Mesothelial cell of epicardium (in vitro differentiated cells): ENCODE measurements at places on chromosomes 7 and 10.

DNA sequence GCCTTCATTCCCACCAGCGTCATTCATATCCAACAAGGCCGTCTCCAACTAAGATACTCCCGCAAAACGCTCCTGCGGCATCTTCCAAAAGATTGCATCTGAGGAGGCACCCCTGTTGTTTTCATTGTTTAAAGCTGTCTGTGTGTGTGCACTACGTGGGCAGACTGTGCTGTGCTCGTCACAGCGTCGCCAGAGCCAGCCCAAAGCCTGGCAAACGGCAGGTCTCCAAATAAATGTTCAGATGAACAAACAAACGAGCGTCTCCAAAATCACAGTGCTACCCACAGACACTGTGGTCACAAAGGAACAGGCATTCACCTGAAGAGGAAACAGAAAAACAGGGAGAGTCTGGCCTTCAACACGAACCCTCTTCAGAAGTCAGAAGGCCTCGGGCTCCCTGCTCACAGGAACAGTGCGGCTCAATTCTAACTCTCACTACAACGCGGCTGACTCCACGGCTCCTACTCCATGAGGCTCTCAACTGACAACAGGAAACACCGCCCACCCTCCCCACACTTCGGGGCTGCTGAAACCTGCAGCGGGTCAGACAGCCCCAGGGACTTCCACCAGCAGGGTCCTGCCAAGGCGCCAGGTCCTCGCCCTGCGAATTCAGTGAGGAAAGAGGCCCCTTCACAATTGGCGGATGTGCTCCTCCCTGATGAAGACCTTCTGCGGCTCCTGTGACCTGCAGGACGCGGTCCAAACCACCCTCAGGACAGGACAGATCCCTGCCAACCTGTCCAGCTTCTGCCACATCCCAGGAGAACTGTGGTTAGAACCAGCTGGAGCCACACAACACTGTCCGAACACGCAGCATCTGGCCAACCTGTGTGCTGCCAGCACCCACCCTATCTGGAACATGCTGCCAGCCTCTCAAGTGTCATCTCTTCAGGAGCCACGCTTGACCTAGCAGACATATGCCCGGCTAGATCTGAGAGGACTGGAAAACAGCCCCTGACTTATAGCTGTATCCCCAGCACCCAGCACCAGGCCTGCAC lies 36.1 kb downstream of the MAD1L1 start:
- DNase-seq: no peak

DNA sequence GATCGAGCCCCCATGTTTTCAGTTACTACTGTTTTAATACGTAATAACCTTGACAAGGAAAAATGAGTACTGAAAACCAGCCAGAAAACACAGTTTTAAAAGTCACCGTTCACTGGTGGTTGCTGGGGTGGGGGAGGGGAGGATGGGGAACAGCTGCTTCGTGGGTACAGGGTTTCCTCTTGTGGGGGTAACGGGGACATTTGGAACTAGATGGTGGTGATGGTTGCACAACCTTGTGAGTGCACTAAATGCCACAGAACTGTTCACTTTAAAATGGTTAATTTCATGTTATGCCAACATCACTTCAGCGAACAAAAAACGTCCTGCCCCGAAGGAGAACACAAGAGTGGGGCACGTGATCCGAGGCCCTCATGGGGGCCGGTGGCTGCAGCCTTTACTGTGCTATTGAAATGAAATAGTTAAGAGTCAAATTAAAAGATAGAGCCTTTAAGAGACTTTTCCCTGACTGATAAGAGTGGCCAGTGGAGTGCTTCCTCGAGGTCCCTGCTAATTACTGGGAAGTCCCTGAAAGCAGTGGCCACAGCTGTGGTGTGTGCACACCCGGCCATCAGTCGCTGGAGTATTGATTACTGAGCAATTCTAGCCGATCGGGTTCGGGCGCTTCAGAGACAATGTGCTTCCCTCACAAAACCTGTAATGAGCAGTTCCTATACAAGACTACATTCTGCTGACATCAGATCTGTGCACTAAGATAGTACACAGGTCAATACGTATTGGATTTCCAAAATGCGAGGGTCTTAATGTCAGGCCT lies 80.3 kb downstream of the EBF3 start:
- no peak for DNase-seq

DNA sequence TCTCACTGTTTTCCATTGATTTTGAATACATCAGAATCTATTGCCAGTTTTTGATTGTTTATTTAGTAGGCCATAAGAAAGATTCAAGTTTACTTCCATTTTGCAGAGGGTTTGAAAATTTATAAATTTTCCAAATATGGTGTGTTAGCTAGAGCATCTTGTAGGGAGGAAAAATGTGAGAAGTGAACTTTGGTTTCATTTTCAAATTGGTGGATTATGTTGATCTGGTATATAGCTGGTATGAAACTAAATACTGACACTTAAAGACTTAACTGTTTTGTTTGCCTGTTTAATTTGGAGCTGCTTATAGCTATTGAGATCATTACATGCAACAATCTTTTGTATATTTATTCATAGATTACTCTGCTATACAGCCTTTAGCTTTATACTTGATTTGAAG lies 108.1 kb downstream of the ADAM22 start:
- no peak for DNase-seq

GRCh38 chr7:35501681-35502080 lies 193.3 kb downstream of the HERPUD2 start:
- DNase-seq: no peak

DNA sequence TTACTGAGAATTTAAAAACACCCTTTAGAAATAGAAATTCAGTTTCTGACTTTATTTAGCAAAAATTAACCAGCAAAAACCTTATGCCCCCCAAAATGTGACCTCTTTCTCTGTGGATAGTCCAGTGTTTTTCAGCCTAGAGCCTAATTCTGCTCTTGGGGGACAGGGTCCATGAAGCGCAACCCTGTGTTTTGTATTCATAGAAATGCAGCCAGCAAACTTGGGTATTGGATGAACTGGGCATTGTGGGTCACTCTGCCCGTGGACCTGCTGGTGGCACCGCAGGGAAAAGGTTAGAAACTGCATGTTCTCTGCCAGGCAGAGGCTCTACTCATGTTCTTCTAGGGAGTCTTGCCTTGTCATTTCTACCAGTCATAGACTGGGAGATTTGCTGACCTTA lies 787.4 kb upstream of the C7orf33 start:
- no peak for DNase-seq

GRCh38 chr10:114879541-114880158 lies 58.1 kb downstream of the FHIP2A start:
- no peak for DNase-seq

DNA sequence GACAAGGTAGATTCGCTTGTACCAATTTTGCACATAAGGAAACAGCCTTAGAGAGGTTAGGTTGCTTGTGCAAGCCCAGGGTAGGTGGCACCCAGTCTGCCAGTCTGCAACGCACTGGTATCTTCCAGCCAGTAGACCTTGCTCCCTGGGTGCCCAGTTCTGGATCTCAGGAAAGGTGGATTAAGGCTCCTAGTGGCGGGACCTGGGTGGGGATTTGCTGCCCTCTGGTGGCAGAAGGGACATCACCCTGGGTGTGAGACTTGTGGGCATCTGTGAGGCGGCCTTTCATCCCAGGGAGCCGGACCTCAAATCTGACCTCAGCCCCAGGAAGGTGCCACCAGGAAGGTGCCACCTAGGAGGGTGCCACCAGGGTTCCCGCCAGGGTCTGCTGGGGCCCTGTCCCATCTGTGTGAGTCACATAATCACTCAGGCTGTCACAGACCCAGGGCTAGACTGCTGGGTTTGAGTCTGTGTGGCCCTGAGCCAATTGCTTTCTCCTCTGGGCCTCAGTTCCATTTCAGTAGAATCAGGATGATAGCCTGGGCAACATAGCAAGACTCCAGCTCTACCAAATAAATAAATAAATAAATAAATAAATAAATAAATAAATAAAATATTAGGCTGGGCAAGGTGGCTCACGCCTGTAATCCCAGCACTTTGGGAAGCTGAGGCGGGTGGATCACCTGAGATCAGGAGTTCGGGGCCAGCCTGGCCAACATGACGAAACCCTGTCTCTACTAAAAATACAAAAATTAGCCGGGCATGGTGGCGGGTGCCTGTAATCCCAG lies 5.3 kb upstream of the PRKRIP1 start:
- DNase-seq: peak; percentile 85

DNA sequence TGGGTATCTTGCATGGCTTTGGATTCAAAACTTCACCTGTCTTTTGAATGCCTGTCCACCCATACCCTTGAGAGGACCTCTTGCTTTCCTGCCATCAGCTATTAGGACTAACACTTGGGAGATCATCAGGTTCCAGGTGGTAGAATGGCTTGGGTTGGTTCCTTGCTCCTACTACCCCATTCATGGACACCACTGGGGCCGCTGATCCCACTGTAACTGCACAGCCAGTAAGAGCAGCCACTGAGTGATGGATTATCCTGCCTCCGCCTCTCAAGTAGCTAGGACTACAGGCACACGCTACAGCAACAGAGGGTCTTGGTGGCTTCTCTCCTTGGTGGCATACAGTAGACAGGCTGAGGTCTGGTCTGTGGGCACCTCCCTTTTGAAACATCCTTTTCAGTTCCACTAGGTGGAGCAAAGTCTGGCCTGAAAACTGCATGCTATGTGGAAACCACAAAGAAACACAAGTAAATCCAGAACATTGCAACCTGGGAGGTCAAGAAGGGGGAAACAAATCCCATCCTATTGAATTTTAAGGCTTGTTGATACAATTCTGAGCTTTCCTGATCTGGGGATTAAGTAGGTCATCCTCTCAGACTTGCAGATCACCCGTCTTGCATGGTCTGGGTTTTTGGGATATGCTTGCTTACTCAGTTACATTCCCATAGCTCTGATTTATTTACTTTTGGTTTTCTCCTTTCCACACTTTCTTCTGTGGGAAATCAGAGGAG lies 9.4 kb downstream of the WBP1L start:
- no peak for DNase-seq

DNA sequence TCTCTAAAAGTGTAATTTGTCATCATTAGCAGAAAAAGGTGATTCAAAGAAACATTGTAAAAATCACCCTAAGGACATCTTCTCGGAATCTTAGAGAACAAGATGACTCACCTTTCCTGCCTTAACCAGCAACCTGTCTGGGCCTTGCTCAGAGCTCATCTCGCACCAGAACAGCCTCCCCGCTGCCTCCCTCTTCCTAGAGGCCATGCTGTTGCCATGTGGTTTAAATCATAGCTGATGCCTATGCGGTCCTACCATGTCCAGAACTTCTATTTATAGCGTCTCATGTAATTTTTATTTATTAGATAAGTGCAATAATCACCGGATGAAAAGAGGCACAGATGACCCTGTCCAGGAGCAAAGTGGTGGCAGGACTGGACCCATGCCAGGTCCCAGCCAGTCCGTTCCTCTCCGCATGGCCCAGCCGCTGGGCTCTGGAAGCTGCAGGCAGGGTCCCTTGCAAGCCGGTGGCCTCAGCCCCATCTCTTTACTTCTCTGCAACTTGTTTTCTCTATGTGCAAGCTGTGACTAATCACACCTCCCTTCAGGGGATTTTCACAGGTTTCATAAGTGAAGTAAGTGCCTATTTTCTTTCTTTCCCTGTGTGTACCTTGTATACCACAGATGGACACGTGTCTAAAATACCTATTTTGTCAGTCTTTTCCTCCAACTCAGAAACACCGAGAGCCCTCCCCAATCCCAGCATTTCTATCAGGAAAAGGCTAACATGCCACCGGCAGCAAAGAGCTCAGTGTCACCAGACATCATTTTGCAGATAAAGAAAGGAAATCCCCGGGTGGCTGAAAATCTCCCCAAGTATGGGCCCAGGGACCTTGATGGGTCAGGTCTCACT lies 27.1 kb downstream of the KLF6 start:
- no peak for DNase-seq

GRCh38 chr7:155811895-155812761 lies at the start of gene SHH:
SHH (minus strand) TSS chr7:155812463; CDS start chr7:155812122, 341 bp downstream.
- no peak for DNase-seq

- no peak for DNase-seq
Measured at GRCh38 chr10:70806841-70807240, 8.9 kb upstream of the SGPL1 start.

DNA sequence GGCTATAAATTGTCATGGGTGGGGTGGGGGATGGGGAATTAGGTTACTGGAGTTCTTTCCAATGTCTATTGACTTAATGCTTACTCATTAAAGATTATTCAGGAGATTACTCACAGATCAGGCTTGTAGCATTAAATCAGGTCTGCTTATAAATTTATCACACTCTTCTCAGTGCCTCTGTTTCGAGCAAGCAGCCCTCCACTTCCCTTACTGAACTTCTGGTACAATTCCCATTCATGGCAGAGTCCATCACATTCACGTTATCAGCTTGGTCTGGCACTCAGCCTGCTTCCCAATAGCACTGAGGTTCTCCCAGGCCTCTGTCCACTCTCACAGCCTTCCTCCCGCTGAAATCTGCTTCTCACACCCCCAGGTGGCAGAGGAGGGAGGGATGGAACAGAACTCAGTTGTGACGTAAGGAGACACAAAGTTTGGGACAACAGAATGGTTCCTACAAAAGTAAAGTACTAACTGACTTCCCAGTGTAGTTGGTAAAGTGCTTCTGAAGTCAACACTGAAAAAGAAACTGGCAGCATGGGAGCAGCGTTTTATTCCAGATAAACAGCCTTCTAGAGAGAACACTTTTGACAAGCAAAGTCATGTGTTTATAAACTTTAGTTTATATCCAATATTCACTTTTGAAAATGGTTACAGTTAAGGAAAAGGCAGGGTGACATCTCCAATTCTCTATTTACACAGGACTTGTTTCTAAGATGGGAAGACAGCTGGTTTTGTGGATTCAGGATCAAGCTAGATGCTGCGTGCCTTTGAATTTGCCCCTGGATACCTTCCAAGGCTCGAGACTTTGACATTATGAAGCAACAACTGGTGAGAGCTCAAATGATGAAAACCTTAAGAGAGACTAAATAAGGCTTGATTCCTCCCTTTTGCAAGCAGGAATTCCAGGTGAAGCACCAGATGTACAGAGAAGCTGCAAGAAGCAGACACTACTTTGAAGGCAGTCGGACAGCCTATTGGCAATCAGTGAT lies 81.4 kb downstream of the ATXN7L1 start:
- DNase-seq: no peak

- DNase-seq: no peak
Measured at GRCh38 chr10:14583252-14583651, 191.4 kb downstream of the FAM107B start.

DNA sequence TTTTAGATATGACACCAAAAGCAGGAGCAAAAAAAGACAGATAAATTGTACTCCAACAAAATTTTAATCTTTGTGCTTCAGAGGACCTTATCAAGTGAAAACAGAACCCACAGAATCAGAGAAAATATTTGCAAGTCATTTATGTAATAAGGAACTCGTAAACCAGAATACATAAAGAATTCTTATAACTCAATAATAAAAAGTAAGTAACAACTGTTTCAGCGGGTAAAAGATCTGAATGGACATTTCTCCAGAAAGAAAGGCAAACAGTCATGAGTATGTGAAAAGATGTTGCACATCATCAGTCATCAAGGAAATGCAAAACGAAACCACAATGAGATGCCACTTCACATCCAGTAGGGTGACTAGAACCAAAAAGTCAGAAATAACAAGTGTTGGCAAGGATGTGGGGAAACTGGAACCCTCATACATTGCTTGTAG lies 167.7 kb upstream of the KCTD7 start:
- DNase-seq: no peak
